ENCODE measurements at places on chromosomes 6 and 20.

DNA sequence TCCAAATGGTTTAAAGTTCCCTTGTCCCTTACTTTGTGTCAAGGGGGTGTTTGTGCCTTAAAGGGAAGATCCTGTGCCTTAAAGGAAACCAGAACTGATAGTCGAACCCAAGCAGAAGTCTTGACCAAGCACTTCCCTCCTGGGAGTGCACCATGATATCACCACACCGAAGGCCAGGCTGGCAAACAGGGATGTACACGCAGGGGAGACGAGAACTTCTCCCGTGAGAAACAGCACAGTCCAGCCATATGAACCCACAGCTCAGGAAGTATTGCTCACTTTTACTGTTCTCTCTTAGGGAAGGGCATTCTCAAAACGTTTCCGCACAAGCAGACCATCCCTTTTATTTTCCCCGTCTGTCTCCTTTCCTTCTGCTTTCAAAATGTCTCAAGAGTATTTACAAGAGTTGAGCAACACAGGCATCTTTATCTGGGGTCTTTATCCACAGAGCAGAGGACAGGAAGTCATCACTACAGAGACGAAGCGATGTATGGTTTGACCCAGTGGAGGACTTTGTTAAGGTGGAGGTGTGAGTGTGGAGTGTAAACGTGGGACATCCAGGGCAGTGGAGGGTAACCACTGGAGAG, 12.8 kb upstream of the SERPINB1 start:
- DNase-seq = no peak

- DNase-seq = no peak
These were observed 172.9 kb downstream of the ADGRG6 start for GRCh38 chr6:142474531-142475289.

- no peak for DNase-seq
These were observed 9.5 kb upstream of the DNAJC5 start for GRCh38 chr20:63885264-63886053.

DNA sequence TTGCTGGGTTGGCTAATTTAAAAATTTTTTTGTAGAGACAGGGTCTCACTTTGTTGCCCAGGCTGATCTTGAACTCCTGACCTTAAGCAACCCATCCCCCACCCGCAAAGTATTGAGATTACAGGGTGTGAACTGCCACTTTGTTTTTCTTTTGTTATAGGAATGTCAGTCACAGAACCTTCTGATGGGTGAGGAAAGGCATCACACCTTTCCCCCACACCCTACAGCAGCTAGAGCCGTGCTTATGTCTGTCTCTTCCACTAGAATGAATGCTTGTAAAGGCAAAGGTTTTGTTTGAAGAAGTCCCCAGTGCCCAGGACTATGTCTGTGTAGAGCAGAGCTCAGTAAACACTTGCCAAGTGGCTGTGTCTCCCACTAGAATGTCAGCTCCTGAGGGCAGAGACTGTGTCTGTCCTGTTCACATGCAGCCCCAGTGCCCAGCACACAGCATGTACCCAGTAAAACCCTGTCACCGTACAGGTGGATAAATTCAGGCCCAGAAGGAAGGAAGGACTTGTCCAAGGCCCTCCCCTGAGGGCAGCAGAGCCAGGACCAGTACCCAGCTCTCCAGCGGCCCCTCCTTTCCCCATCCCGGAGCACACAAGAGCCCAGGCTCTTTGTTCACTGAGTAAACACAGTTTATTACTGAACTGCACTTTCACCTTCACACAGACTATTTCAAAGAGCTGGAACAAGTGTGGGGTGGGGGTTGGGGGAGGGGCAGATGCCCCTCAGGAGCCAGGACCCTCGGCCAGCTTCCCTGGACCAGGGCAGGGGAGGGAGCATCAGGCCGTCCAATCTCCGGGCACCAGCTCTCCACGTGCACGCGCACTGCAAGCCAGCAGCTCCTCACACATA, 26.4 kb downstream of the COX4I2 start:
- peak; percentile 73 for DNase-seq

GRCh38 chr6:3977875-3978711, 100.8 kb downstream of the FAM217A start:
- DNase-seq = no peak

- DNase-seq = peak; percentile 35
These were observed 988 bp downstream of the QRSL1 start for GRCh38 chr6:106630366-106630765.

DNA sequence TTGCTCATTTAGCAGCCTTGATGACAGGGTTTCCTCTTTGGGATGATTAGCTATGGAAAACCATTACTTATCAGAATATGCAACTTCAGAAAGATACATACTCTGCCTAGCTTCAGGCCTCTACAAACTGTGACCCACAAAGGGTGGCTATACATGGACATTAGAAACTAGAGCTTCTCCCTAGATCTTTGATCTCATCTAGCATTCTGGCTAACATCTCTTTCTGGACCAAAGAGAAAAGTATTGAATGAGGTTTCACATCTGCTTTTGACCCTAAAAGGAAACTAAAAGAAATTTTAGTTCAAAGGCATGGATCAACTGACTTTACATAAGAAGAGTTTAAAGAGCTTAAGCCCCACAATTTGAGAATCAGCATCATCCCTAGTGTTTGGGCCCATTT, 12.4 kb upstream of the HMGN3 start:
- DNase-seq = no peak

- no peak for DNase-seq
These were observed 333.3 kb downstream of the HACE1 start for GRCh38 chr6:104526376-104526775.

DNA sequence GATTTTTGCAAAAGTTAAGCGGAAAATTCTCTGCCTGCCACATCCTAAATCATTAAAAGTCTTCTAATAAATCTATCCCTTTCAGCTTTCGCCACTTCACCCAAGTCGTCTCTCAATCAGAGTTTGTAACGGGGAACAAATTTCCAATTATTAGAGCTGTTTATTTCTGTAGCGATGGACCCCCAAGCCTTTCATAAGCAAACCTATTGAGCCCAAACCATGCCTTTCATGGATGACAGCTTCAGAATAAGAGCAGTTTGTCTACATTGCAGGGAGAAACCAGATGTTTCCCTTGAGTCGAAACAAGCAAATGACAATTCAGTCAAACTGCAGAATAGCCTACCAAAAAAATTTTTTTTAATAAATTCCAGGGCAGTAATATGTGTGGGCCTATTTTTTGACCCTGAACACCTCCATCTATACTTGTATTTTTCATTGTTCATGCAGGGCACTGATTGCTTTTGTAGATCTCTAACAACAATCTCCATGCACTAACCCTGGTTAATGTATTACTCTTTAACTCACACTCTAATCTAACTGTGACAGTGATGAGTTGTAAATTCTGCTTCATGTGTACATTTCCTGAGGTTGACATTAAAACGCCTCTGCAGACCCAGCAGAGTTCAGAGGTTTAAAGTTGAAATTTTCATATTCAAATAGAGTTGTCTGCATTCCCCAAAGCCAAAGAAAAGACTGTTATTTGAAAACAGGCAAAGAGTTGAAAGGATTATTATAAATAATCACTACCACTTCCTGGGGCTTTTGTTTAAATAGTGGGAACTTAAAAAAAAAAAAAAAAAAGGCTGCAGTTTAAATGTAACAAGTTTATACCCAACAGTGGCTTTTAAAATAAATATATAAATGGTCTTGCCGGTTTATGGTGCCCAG, 64.5 kb downstream of the ATP9A start:
- DNase-seq = no peak

DNA sequence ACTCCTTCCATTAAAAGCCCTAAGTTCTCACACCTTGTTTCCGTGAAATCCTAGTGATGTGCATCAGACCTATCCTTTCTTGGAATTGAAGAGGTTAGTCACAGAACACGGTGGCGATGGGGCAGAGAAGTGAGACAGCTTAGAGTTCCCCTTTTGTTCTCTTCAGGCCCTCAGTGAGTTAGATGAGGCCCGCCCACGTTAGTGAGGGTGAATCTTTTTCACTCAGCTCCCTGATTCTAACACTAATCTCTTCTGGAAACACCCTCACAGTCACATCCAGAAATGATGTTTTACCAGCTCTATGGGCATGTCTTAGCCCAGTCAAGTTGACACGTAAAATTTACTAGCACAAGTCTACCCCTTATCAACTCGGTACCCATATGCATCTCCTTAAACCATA, 172.7 kb upstream of the NOX3 start:
- DNase-seq = no peak

GRCh38 chr6:159915397-159915796, 24.6 kb downstream of the MAS1 start:
- DNase-seq = no peak

GRCh38 chr20:48818481-48818987, 9.3 kb downstream of the PREX1 start:
- DNase-seq = no peak

GRCh38 chr6:31538805-31539400, 2.9 kb downstream of the DDX39B start:
- no peak for DNase-seq

- no peak for DNase-seq
These were observed 112.7 kb downstream of the RTN4IP1 start for GRCh38 chr6:106516616-106517015.

DNA sequence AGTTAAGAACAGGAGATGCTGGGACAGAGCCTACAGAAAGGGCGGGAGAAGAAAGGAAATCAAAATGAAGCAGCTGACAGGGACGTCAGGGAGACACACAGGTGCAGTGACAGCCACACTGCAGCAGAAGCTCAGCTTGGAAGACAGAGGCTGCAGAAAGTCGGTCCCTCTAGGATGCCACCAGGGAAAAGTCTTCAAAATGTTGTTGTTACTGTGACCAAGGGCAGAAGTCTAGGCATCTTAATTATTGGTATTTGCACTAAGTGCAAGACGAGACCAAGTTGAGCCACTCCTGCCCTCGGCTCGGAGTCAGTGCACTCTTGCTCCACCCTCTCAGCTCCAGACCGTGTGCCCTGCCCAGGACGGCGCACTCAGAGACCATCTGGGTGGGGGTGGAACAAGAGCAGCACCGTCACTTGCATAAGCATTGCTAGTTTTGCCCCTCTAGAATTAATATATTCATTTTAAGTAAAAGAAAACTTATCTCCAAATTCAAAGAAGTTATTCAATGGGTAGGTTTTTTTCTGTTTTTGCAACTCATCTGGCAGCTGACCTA, 2.6 kb downstream of the PRR18 start:
- DNase-seq = no peak

DNA sequence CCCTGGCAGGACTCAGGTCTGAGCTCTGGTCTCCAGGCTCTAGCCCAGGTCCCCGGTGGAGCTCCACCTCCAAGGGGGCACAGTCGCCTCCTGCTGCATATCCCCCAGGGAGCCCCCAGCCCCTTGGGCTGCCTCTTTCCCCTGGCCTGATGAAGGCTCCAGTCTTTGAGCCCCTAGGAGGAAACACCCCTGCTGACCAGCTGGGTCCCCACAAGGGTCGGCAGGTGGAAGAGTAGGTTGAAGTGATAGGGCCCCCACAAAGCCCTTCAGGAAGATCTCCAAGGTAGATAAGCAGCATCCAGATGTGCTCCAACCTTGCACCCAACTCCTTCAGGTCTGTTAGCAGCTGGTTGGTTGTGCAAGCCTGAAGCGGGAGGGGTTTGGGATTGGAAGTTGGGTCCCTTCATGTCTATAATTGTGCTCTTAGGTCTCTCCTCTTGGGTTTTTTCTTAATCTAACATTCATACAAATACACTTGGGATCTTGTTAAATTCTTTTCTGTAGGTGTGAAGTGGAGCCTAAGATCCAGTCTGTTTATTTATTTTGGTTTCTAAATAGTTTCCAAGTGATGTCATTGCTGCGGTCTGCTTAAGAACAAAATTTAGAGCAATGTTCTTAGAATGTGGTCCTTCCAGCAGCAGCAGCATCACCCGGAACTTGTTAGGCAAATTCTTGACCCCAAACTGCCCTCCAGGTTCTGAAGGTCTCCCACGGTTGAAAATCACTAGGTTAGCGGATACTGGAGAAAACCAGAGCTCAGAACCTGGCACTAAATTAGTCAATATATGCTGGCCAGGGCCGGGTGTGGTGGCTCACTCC, 5.1 kb downstream of the UBE2C start:
- DNase-seq = no peak

DNA sequence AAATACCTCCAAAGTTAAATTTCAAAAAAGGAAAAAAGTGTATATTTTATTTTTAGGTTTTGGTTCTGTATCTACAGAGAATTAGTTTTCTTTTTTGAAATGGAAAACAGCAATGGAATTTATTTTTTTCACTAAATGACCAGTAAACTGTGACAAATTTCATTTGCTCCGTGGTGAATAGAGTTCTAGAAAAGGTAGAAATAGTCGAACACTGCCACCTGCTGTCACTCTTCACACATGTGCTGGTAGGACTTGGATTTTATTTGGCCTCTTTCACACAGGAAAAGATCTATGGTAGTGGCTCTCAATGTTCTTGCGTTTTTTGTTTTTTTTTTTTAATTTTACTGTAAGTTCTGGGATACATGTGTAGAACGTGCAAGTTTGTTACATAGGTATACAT, 312.5 kb downstream of the EYA4 start:
- no peak for DNase-seq

GRCh38 chr20:48834278-48834677, 6.5 kb upstream of the PREX1 start:
- no peak for DNase-seq

DNA sequence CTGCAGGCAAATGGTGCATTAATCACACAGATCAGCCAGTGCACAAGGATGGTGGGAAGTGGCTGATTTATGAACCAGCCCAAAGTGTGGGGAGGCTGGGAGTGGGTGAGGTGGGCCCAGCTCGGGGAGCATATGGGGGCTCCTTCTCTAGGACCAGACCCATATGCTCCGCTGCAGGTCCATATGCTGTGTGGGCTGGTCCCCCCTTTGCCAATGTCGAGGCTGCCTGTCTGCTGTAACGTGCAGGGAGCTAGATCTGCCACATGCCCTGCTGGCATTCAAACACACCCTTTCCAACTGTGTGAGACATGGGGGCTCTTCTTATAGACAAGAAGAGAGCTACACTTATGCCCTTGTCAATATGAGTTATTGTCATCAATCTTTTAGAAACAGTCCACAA, 566.3 kb downstream of the DHX35 start:
- DNase-seq = no peak

DNA sequence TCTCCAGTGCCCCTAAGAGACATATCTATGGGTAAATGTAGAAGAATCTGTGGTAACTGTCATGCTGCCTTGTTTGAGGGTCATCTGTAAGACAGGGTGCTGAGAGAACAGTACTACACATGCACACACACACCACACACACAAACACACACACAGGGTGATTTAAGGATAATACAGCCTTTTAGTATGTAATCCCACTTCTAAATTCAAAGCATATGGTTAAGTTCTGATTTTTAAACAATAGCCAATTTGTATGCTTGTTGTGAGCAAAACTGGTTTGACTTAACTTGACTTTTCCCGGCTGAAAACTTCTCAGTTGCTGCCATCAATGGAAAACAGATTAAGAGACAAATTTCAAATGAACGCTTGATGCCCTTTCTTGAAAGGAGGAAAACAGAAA, 241.8 kb downstream of the ADGRG6 start:
- no peak for DNase-seq

- no peak for DNase-seq
These were observed at the start of gene HLA-DQA1 for GRCh38 chr6:32637219-32637880. TSS of gene HLA-DQA1 (plus strand) at chr6:32637406. CDS start at chr6:32637459, 53 bp downstream.

- no peak for DNase-seq
These were observed at the start of gene SLC17A9 for GRCh38 chr20:62952373-62952967. TSS of gene SLC17A9 (plus strand) at chr20:62952709. CDS start at chr20:62952831, 122 bp downstream.

- DNase-seq = no peak
These were observed 624.1 kb downstream of the PKHD1 start for GRCh38 chr6:51463321-51463720.
